A172 (cell line): ENCODE measurements at places on chromosomes 3 and 15.

DNA sequence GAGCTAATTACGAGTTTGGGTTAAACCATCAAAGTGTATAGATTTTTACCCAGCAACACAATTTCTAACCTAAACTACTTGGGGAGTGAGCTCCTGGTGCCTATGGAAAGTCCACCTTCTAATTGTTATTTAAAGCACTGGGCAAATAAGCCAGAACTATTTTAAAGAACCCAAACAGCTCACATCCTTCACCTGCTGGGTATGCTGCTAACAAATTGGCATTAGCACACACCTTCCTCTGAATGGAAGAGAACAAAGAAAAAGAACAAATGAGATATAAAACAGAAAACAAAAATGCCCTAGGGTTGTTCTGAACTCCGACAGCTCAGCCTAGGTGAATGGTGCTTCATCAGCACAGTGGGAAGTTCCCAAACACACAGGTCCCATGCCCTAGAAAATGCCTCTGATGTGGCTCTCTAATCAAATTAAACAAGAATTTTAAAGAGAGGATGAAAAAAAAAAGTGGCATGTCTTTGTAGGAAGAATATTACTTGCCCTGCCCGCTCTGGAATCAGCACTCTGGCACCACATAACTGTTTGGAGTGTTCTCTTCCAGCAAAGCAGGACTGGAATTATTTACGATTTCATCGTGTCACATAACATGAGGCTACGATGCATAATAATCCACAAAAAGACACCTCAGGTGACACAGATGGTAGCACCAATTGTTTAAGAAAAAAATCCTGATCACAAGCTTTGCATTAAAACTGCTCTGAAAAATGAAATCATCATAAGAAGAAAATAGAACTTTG is 334.4 kb downstream of the GBE1 start:
- DNase-seq: no peak

GRCh38 chr3:131360191-131360755 is 21.3 kb upstream of the NUDT16 start:
- DNase-seq: no peak

GRCh38 chr15:87764461-87765240 is 491.9 kb downstream of the NTRK3 start:
- DNase-seq: peak; percentile 85

DNA sequence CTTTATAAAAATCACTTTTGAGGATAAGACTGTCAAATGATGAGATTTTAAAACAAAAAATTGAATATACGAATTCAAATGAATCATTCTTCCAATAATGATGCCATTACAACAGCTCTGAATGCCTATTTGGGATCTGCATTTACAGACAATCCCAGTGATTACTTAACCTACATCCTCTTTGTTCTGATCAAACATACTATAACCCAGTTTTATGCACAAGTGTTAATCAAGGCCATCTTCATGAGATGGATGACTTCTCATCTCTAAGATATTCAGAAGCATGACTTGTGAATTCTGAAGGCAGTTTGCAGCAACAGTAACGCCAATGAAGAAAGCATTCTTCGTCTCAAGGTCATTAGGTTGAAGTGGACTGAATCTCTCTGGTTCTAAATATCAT is 90.3 kb upstream of the MEX3B start:
- DNase-seq: no peak

GRCh38 chr3:184680385-184681345 is 31.2 kb downstream of the MAGEF1 start:
- DNase-seq: no peak

DNA sequence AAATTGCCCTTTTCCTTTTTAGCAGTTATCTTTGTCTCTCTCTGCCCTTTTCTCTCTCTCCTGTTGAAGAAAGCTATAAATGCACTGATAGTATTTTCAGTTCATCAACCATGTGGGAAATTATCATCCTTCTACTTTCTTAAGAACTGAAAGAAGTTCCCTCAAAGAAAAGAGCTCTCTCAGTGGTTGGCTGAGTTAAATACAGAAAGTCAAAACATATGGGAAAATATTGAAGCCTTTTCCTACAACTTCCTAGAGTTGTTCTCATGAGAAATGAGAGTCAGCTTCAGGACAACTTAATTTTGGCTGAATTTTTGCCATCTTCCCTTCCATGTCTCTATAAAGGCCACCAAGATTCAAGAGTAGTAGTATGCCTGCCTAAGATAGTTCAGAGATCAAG is 96.7 kb downstream of the NFKBIZ start:
- no peak for DNase-seq

DNA sequence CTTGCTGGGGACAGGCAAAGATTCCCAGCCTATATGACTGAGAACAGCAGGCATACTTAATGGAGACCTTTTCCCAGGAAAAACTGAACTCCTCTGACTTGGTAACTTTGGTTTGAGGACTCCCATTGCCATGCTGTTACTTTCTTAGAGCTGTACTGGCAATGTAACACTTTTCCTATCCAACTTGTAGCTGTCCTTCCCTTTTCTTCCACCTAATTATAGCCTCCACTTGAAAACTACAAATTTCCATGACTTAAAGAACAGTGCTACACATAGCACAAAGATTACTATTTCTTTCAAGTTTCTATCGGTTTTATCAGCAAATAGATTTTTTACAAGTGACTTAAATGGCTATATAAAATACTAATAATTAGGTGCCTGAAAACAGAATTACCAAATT is 116.9 kb downstream of the GSK3B start:
- no peak for DNase-seq

DNA sequence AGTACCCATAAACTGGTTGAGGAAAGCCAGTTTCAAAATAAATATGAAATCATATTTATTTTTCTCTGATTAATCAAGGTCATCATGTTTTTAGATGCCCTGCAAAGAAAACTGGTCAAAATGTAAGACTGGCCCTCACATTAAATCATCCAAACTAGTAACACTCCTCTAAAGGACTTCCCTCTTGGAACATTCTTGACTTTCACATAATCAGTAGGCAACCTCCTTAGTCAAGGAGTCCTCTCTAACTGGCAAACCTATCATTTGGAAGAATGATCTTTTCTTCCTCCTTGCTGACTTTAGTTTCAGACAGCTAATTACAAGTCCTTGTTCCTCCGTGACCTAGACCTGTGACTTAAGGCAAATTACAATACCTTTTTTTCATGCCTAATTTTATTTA is 82.5 kb upstream of the DCBLD2 start:
- DNase-seq: no peak

DNA sequence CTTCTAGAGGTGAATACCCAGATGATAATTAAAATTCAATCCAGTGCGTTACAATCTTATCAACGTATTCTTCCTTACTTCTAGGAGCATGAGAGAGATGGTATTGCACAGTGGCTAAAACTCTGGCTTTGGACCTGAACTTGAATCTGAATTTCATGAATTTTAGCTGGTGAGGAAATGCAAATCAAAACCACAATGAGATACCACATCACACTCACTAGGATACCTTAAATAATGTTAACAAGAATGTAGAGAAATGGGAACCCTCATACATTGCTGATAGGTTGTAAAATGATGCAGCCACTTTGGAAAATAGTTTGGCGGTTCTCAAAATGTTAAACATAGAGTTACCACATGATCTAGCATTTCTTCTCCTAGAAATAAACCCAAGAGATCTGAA is 47.1 kb upstream of the TSC22D2 start:
- no peak for DNase-seq

GRCh38 chr15:73034221-73034620 is 18.0 kb upstream of the NEO1 start:
- no peak for DNase-seq

DNA sequence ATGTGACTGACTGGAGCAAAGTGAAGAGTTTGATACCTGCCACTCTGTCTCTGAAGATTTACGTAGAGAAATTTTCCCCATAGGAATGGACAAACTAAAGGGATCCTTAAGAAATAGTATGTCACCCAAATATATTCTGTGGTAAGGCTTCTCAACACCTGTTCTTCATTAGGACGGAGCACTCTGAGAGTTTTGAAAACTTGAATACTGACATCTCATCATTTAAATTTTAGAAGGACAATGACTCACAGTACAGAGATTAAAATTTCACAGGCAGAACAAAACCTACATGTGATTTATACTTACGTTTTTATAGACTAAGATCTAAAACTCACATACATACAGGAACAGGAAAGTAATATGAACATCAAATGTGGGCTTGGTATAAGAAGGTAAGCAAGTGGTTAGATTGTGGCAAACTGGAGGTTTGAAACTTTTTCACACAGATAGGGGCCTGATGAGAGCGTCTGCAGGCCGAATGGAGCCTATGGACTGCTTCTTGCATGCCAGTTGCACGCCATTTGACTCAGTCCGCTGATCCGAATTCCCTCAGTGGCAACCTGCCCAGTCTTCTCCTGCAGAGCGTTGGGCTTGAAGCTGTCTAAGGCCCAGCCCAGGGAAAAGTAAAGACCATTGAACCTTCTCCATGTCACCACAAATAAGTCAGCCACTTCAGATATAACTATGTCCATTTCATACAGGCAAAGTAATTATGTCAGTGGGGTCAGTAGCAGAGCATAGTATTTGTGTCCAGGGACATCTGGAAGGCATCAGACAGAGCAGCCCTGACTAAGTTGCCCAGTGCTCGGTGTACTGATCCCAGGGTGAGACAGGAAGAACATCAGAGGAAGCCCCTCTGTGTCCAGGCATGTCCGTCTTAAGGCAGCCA is 45.7 kb downstream of the ZBTB38 start:
- DNase-seq: no peak

DNA sequence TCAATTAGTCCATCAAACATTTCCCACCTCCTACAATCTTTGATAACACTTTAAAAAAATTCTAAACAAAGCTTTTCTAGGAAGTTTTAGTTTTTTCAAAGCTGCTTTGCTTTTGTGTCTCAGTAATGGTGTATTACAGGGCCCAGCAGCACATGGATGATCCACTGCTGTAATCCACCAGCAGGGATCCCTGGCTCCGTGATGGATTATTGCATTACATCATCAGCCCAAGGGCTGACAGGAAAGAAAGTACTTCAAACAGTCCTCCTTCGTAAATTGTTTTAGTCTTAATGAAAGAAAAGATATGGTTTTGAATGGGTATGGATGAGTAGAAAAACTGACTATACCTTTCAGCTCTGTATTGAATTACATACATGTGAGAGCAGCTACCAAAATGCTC is 688.9 kb upstream of the NAALADL2 start:
- no peak for DNase-seq

DNA sequence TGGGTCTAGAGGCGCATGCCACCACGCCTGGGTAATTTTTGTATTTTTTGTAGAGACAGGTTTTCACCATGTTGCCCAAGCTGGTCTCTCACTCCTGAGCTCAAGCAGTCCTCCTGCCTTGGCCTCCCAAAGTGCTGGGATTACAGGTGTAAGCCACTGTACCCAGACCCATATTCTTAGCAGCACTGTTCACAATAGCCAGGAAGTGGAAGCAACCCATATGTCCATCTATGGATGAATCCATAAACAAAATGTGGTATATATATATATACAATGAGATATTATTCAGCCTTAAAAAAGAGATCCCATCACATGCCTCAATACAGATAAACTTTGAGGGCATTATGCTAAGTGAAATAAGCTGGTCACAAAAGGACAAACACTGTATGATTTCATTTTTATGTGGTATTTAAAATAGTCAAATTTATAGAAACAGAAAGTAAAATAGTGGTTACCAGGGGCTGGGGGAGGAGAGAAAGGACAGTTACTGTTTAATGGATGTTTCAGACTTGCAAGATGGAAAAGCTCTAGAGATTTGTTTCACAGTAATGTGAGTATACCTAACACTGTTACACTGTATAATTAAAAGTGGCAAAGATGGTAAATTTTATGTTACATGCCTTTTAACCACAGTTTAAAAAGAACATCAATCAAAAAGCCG is 35.7 kb upstream of the GRAMD1C start:
- no peak for DNase-seq

GRCh38 chr3:31319332-31319731 is 213.4 kb upstream of the STT3B start:
- no peak for DNase-seq

GRCh38 chr3:47741925-47742324 is 39.8 kb downstream of the SMARCC1 start:
- no peak for DNase-seq

- no peak for DNase-seq
These were observed 319.2 kb downstream of the SLC9A9 start for GRCh38 chr3:143529018-143529478.

DNA sequence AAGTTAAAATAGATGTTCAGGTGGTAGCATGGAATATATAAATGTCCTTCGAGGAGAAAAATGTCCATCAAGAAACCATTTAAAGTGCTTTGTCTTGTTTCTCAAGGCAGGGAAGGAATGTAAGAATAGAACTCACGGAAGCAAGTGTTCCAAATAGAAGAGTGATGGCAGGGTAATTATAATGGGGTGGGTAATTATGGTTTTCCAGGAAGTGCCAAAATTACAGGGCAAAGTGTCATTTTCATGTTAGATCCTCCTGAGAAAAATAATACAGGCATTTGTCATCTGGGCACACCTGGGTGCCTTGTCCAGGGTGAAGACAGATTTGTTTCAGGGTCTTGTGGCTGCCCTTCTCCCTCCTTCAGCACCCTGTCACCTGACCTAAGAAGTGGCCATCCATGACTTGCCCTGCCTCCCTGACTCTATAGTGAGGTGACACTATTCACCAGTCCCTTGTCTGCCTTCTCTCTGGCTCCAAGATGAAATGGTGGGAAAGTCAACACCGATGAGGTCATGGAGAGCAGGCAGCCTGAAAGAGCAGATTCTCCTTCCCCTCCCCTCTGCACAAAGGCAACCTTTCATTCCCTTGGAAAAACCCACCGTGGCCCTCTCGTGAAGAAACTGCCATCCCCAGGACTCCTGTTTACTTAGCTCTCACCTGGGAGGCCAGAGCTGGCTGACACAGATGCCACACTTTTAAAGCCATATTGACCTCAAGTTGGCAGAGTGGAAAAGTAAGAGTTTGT is 45.1 kb upstream of the AMOTL2 start:
- DNase-seq: no peak

- DNase-seq: no peak
These were observed 27.3 kb downstream of the CCR3 start for GRCh38 chr3:46269556-46269955.

DNA sequence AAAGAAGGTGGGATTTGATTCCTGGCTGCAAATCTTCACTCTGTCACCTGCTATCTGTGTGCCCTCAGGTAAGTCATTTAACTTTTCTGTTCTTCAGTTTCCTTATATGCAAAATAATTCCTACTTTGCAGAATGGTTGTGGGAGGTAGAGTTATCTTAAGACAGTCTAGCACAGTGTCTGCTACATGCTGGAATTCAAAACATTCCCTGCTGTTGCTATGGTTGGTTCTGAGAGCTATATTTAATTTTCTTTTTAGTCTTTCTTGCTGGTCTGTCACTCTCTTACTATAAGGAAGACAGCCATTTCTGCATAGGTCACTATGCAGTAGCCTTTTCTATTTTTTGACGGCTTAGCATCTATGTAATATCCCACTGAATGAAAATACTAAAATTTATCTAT is 4.0 kb upstream of the ADPGK start:
- no peak for DNase-seq

- DNase-seq: peak; percentile 38
These were observed 5.8 kb upstream of the TATDN2 start for GRCh38 chr3:10242182-10243065.

DNA sequence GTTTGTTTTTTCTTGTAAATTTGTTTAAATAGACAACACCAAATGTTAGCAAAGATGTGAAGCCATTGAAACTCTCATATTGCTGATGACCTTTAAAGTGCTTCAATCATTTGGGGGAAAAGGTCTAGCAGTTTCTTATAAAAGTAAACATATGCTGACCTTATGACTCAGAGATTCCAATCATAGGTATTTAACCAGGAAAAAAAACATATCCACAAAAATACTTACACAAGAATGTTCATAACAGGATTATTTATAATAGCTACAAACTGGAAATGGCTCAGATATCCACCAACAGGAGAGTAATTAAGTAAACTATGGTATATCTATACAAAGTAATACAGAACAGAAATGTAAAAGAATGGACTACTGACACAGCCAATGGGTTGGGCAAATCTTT is 27.1 kb upstream of the RORA start:
- DNase-seq: no peak
